ENCODE measurements at places on chromosomes 13 and 19. TPM values are rescaled to one million over a fixed set of nuclear protein-coding genes. Genes with fewer than 3 reads are reported as not detected.
A peak's percentile ranks its signal among the peaks of the same experiment; 100 is the strongest.

The MEF2B gene
- 4.7 TPM for total RNA-seq

The PCDH20 gene
- total RNA-seq: 0.45 TPM

The KIR2DL4 gene
- total RNA-seq: not detected

The URAD gene
- total RNA-seq: not detected

The GAS6 gene
- 302 TPM for total RNA-seq

The CEACAM4 gene
- total RNA-seq: 1.9 TPM

The PDE4C gene
- 2.1 TPM for total RNA-seq

The LRG1 gene
- total RNA-seq: 2.9 TPM

The PNMA8C gene
- total RNA-seq: not detected

The NOSIP gene
- 41.7 TPM for total RNA-seq

The VPS36 gene
- 50.2 TPM for total RNA-seq

The CEACAM3 gene
- total RNA-seq: 3.3 TPM

DNA sequence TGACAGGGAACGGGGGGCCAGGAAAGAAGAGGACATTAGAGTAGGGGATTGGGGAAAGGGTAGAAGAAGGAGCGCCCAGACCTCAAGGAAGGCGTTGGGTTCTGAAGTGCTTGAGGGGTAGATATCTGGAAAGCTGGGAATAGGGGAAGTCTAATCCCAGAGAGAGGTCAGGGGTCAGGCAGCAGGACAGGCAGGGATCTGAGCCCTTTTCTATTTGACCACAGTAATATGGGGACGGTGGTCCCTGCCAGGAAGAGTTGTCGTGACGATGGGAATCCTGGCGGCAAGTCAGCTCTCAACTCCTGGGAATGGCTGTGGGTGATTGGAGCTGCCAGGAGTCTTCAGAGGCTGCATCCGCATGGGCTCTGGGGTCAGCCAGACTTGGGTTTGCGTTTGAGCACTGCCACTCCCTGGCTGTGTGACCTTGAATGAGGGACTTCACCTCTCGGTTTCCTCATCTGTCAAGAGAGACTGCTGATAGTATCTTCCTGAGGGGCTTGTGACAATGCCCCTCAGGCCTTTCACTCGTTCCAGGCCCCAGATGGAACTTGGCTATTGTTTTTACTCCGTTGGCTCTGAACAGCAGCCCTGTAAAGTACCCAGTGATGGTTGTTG is 1.3 kb downstream of the AP2A1 start:
- no peak for DNase-seq

GRCh38 chr13:113764793-113765563 is 6.0 kb downstream of the TMEM255B start:
- peak; percentile 53 for DNase-seq

GRCh38 chr19:40756502-40757110 is 5.6 kb downstream of the SNRPA start:
- no peak for DNase-seq

- no peak for DNase-seq
Measured at GRCh38 chr13:79987761-79988160, 353.2 kb downstream of the SPRY2 start.

- no peak for DNase-seq
Measured at GRCh38 chr19:1263188-1263587, 5.9 kb upstream of the CIRBP start.

DNA sequence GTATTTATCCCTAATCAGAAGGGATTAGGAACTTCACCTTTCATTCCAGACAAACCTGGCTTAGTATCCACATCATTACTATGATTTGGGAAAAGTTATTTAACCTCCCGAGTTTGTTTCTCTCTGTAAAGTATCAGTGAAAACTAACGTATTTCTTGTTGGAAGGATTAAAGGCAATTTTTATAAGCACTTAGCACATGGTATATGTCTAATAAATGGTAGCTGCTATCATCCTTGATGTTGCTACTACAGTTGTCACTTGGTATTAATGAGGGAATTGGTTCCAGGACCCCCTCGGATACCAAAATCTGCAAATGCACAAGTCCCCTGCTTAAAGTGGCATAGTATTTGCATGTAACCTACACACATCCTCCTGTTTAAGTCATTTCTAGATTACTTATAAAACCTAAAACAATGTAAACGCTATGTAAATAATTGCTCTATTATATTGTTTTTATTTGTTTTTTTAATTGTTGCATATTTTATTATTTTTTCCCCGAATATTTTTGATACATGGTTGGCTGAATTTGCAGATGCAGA is 42.7 kb upstream of the FAM124A start:
- no peak for DNase-seq

- DNase-seq: no peak
Measured at GRCh38 chr13:25864116-25864515, 187.7 kb downstream of the SHISA2 start.

GRCh38 chr19:30036154-30037129 is 94.4 kb downstream of the URI1 start:
- no peak for DNase-seq

- DNase-seq: no peak
Measured at GRCh38 chr19:41172297-41173164, 20.5 kb upstream of the CYP2S1 start.

DNA sequence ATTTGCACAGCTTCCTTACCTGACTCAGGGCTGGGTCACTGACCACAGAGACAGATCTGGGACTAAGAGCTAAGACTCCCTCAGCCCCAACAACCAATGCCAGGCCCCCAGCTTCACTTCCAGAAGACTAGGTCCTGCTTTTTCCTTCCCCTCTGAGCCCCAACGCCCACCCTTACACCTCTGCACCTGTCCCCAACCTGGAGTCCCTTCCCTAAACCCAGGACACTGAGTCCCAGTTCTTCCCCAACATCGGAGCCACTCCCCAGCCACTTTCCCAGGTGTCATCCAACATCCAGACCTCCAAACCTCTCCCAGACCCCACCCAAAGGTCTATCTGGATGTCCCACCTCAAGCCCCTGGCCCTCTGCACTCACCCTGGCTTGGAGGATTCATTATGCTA is 2.9 kb downstream of the FCER2 start:
- peak; percentile 36 for DNase-seq

DNA sequence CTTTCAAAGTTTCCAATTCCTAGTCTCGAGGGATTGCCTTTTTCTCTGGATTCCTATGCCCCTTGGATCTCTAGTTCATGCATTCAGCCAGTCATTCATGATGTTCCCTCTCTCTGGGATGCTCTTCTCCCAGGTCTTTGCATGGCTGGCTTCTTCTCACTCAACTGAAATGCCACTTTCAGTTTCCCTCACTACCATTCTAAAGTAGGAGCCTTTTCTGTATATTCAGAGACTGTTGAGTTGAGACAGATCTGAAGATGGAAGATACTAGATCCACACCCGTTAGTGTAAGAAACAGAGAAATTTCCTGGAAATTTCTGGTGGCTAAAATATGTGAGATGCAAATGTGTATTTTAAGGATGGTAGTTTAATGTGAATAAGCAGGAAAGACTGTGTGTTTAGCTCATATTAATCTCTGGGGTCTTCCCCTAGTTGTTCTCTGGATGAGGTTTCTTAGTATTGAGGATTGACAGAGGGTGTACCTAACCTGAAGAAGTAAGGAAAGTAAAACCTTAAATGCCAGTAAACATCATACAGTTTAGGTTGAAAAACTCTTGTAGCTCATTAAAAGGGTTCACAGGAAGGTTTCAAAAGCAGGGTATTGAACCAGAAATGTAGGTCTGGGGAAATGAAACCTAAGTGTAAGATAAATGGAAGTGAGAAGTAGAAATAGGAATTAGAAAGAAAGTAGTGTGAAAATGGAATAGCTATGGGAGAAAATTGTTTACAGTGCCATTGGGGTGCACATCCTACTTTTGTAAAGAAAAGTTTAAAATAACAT is 331.3 kb downstream of the NDFIP2 start:
- DNase-seq: no peak

GRCh38 chr13:21668732-21669275 is 2.1 kb upstream of the FGF9 start:
- DNase-seq: no peak

DNA sequence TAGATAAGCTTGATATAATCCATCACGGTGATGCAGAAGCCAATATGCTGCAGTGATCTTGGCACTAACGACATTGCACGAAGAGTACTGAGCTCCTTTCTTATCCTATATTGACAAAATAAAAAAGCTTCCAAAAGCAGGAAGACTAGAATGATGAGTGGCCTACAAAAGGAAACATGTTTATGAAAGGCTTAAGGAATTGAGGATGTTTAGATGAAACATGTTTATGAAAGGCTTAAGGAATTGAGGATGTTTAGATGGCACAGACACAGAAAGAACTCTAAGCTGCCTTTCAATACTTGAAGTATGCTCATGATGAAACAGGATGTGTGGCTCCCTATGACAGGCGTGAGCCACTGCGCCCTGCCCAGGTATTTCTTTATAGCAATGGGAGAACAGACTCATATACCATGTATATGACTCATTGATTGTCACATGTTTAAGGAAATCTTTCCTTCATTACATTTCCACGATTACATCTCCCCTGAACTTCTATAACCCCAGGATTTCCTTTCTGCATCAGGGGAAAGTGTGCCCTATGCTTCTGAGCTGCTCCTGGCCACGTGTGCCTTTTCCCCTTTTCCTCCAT is 690.8 kb upstream of the ARGLU1 start:
- DNase-seq: no peak

- DNase-seq: peak; percentile 95
Measured at GRCh38 chr19:37077934-37078716, at the start of gene ZNF420. ZNF420 (plus strand) TSS chr19:37078433; CDS start chr19:37089119, 10,686 bp downstream.

- no peak for DNase-seq
Measured at GRCh38 chr13:94254737-94255136, 224.7 kb downstream of the DCT start.

GRCh38 chr13:30085087-30085486 is 222.3 kb downstream of the KATNAL1 start:
- no peak for DNase-seq

- no peak for DNase-seq
Measured at GRCh38 chr13:113849981-113850721, 13.7 kb downstream of the GAS6 start.

DNA sequence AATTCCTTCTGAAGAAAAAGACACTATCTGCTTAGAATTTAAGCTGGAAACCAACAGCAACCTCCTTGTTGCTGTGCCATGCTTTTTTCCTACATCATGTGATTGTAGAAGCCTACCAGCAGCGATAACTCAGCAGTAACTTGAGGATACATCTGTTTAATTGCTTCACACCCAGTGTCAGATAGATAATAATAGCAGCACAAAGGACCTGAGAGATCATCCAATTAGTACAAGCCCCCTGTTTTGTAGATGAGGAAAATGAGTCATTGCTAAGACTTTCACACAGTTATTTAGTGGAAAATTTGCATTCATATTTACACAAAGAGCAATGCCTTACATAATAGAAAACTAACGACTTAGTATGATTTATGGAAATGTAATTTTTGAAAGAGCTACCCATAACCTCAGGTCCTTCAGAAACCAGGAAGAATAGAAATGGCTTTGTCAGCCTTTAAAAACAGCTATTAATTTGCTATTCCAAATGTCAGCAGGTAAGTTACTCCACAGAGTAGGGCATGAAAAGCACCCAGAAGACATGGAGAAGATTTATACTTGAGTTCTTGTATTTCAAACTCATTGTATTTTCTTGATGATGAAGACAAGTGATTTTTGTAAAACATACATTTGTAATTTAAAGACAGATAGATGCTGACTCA is 93.7 kb upstream of the SGCG start:
- DNase-seq: no peak

DNA sequence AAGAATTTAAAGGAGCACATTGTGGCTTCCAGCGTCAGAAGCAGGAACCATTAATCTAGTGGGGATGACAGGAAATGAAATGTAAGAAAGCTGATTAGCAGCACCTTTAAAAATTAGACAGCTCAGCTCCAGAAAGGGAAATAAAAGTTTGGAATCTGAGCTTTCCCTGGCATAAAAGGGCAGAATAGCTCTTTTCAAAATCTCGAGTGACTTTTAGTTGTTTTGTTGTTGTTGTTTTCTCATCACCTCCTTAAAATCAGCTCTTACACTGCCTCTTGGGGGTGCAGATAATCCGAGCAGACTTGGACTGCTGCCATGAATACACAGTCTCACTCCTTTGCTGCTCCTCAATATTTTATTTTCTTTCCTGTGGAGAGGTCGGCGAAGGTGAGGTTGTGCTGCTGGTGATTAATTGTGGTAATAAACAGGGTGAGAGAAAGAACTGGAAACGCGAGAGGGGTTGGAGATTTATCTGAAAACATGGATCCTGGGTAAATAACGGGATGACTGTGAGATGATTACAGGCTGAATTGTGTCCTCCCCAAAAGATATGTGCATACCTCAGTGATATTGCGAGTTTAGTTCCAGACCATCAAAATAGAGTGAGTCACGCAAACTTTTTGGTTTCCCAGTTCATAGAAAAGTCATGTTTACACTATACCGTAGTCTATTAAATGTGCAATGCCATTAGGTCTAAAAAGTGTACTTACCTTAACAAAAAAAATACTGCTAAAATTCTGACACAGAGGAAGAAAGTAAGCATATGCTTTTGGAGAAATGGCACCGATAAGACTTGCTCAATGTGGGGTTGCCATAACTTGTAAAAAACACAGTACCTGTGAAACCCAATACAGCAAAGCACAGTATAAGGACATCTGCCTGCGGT is 787.7 kb downstream of the UQCRFS1 start:
- no peak for DNase-seq

- no peak for DNase-seq
Measured at GRCh38 chr19:4521170-4521887, 3.0 kb upstream of the PLIN4 start.

- DNase-seq: peak; percentile 85
Measured at GRCh38 chr19:50330365-50331078, 1.3 kb upstream of the KCNC3 start.

DNA sequence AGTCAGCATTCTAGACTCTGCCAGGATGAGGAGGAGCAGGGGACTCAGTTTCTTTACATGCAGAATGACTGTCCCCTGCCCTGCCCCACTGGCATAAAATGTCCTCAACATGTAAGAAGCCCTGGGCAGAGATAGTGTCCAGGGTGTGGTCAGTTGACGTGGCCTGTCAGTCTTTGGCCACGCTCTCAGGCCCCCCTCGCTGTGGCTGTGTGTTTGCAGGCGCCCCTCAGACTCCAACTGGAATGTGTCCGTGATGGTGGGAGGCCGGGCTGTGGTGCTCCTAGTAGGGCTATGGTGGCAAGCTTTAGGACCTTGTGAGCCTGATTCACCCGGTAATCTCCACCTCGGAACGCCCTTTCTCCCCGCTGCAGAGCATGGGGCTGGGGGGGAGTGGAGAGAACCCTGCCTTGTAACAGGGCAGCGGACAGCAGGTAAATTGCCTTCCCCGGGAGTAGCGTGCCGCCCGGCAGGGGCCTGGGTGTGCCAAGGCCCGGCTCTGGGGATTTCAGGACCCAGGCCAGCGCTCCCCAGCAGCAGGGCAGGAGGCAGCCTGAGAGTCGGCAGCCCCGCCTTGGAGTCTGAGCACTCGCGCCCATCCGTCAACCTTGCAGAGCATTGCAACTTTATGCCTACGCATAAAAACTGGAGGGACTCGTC is 62.3 kb downstream of the CHST8 start:
- no peak for DNase-seq
